ENCODE measurements at places on chromosomes 2 and 18.

- DNase-seq: no peak
These were observed 106.9 kb downstream of the FARSB start for GRCh38 chr2:222548992-222549391.

- peak; percentile 56 for DNase-seq
These were observed 110.6 kb upstream of the PXDN start for GRCh38 chr2:1854729-1855547.

- no peak for DNase-seq
These were observed 130.2 kb downstream of the PTPRM start for GRCh38 chr18:7697306-7697705.

DNA sequence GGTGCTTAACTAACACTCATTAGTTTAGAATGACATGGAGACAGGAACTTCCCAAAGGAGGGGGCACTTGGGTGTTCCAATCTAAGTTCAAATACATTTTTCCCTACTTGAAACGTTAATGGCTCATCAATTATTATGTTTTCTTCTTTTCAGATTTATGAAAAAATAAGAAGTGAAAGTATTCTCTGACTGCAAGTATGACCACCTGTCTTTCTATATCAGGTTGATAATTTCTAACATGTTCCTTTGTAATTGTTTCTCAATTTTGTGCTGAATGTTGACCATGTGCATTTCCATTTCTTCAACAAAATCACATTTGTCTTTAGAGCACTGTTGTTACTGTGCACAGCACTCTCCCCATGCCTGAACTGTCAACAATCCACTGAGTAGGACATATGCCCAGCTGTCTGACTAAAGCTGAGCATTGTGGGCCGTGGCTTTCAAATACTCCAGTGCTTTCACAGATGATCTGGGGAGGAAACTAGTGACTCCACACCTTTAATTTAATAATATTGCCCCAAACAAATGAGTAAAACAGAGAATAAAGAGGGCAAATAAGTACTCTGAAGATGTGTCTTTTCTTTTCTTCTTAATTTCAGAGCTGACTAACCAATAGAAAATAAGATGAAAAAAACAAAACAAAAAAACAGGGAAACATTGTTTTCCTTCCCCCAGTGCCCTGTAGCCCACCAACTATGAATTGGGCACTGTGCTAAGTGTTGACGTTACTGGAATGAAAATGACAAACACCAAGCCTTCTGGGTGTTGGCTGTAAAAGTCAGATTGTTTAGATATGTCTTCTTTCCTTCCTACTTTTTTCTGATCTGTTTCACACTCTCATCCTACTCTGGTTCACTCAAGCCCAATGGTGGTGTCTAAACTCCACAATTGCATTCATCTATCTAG lies 16.0 kb downstream of the LANCL1 start:
- no peak for DNase-seq

GRCh38 chr2:157620956-157621355 lies 7.7 kb downstream of the ACVR1C start:
- DNase-seq: no peak

- DNase-seq: no peak
These were observed 126.2 kb upstream of the VRK2 start for GRCh38 chr2:57920342-57920939.

- no peak for DNase-seq
These were observed 83.3 kb upstream of the POMC start for GRCh38 chr2:25251422-25252273.

DNA sequence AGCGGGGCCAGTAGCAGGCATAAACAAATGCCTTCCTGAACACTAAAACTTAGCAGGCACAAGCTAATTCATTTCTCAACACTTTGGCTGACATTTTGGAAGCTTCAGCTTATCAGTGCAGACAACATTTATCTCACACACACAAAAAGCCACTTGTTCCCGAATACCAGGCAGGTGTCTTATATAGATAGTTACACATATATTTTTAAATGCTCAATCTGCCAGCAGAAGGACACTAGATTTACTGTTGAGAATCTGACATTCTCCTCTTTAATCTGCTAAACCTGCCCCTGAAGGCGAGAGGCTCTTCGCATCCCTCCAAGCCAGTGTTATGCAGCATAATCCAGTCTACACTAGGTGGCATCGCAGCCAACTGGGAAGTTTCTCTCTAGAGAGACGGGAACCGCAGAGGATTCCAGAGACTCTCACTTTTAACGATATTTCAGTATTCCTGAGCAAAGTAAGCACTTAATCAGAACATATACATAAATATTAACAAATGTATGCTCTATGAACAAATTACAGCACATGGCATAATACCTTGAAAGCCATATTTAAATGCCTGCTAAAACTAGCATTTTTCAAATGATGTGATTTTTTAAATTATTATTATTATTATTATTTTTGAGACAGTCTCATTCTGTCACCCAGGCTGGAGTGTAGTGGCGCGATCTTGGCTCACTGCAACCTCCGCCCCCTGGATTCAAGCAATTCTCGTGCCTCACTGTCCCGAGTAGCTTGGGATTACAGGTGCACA lies 90.2 kb upstream of the SCG2 start:
- DNase-seq: no peak

- DNase-seq: peak; percentile 66
These were observed 49.9 kb upstream of the TXNDC2 start for GRCh38 chr18:9835825-9836224.

Data from right forelimb (tissue), 1 donor.